ENCODE measurements at places on chromosomes 5 and 9.

DNA sequence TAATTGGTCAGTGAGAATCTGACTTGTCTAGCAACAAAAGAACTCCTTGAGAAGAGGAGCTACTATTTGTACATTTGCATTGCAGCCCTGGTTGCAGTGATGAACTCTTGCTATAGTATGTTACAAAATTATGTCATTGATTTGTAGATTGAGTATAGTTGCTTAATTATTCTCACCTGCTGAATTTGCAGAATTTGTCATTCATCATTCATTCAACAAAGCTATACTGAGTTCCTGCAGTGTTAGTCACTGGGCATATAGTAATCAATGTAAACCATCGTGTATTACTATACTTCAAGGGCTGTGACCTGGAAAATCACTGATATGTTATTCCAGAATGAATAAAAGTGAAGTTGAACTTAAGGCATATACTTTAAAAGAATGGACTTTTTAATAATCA, 50.1 kb downstream of the SLC1A3 start:
- DNase-seq = no peak

- no peak for DNase-seq
Observed at GRCh38 chr5:135013947-135014570, 20.0 kb downstream of the PITX1 start.

GRCh38 chr5:115623658-115624057, 2.2 kb downstream of the TMED7 start:
- no peak for DNase-seq

GRCh38 chr9:81898851-81899250, 29.4 kb upstream of the SPATA31D4 start:
- DNase-seq = no peak

GRCh38 chr5:59842999-59843398, 50.5 kb downstream of the PDE4D start:
- DNase-seq = no peak

- no peak for DNase-seq
Observed at GRCh38 chr9:22440841-22441240, 5.8 kb upstream of the DMRTA1 start.

DNA sequence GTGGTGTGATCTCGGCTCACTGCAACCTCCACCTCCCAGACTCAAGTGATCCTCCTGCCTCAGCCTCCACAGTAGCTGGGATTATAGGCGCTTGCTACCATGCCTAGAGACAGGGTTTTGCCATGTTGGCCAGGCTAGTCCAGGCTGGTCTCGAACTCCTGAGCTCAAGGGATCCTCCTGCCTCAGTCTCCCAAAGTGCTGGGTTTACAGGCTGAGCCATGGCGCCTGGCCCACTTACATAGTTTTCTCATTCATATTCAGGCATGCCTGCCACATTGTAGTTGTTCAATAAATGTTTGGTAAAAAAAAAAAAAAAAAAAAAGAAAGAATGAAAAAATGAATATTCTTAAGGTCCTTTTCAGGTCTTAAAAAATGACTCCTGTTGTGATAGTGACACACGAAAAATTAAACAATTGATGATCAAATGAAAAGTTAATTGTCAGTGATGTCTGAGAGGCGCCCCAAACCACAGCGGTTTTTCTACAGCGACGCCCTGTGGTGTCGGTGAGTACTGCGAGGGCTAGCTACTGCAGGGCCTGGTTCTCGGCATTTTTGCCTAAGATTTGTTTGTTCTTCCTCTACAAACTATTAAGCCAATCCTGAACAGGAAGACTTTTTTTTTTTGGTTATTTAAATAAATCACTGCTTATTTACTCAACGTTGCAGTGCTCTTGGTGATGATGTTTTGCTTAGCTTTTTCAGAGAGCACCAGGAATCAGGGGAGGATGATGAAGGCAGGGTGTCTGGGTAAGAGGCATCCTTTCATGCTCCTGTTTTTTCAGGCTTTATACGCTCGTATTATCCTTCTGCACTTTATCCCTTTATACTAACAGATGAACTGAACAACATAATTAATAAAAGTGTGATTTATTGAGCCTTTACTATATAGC, 67.0 kb upstream of the DPYSL3 start:
- DNase-seq = no peak

DNA sequence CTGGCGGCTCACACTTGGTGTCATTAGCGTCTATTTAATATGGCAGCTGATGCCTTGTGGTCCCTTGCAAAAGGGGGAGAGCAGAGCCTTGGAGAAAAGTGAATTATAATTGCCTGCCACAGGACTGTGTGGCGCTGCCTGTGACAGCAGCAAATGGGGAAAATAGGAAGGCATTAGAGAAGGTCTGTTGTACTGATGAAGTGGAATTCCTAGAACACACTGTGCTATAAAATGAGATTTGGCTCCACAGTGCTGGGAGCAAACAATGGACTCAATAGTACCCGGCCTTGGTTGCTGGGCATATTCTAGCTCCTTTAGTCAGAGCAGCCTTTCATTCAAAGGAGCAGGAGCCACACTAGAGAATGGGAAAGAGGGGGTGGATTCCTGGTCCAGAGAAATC, 21.3 kb downstream of the SEMA6A start:
- DNase-seq = no peak

DNA sequence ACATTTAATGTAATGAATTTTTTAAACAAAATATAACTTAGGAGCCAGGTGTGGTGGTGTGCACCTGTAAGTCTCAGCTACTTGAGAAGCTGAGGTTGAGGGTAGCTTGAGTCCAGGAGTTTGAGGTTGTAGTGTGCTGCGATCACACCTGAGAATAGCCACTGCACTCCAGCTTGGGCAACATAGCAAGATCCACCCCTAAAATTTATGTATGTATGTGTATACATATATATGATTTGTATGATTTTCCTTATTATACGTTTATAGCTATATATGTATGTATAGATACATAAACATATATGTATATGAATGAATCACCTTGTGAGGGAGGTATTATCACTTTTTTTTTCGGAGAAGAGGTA, 653 bp upstream of the CCNI2 start:
- no peak for DNase-seq

DNA sequence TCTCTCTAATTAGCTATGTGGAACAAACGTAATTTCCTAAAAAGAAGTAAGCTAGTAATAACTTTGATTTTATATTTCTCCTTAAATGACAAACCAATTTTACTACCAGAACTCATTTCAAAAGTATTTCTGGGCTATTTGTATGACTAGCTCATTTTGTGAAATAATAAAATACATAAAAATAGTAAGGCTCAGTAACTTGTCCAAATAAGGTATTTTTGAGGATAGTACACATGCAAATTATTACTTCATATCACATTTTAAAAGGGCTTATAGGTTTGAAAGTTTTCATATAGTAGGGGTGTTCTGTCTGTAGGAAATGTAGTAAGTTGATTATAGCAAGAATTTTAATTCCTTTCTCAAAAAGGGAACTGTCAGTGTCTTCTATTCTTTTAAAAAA, 26.5 kb downstream of the C9orf85 start:
- DNase-seq = no peak

- DNase-seq = no peak
Observed at GRCh38 chr9:105832096-105832710, 137.9 kb downstream of the TMEM38B start.

DNA sequence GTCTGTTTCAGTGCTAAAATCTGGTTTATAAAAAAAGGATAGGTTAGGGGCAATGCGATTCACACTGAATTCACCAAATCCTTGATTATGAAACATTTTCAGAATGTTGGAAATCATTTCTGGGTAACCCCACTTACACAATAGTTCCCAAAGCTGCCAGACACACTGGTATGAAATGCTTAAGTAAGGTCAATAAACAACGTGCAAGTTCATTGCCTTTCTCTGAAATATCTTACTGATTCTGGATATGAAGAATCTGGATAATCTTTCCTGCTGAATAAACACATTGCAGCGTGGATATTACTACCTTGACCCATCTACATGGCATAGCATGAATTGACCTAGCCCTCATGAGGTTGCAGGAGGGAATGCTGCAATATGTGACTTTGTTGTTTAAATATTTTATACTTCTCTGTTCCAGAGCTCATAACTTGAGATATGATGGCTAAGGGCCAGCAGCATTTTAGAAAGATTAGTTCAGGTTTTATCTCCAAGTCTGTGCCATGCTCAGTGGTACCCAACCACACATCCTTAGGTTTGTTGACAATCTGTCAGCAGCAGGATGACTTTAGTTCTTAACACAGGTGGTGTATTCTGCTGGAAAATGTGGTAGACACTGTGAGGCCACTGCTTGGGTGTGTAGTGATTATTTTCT, 121.0 kb downstream of the NREP start:
- no peak for DNase-seq

DNA sequence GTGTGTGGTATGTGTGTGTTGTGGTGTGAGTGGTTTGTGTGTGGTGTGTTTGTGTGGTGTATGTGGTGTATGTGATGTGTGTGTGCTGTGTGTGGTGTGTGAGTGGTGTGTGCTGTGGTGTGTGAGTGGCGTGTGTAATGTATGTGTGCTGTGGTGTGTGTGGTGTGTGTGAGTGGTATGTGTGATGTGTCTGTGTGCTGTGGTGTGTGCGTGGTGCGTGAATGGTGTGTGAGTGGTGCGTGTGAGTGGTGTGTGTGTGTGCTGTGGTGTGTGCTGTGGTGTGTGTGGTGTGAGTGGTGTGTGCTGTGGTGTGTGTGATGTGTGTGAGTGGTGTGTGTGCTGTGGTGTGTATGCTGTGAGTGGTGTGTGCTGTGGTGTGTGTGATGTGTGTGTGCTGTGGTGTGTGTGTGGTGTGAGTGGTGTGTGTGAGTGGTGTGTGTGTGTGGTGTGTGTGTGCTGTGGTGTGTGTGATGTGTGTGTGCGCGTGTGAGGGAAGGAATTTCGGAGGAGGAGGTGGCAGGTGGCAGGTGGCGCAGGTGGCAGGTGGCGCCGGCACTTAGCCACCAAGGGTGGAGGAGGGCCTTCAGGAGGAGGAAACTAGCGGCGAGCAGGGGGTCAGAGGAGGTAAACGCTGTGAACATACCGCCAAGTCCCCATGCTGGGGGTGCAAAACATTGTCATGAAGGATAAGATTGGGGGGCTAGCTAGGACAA, 191.8 kb downstream of the MELK start:
- DNase-seq = no peak

DNA sequence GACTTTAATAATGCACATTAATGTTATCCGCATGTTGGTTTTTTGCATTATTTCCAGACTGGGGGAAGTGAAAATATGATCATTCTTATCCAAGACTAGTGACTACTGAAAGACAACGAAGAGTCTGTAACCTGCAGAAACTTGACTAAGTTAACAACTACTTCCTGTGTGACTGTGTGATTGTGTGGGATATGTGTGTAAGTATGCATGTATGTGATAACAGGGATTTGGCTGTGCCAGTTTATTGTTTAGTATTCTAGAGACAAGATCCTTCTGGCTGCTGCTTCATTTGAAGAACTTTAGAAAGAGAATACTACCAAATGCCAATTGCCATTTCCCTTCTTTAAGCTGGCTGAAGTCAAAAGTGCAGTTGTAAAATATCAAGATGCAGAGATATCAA, 375.7 kb upstream of the PRR16 start:
- no peak for DNase-seq

GRCh38 chr5:14728459-14728938, 64.0 kb downstream of the OTULIN start:
- DNase-seq = no peak

DNA sequence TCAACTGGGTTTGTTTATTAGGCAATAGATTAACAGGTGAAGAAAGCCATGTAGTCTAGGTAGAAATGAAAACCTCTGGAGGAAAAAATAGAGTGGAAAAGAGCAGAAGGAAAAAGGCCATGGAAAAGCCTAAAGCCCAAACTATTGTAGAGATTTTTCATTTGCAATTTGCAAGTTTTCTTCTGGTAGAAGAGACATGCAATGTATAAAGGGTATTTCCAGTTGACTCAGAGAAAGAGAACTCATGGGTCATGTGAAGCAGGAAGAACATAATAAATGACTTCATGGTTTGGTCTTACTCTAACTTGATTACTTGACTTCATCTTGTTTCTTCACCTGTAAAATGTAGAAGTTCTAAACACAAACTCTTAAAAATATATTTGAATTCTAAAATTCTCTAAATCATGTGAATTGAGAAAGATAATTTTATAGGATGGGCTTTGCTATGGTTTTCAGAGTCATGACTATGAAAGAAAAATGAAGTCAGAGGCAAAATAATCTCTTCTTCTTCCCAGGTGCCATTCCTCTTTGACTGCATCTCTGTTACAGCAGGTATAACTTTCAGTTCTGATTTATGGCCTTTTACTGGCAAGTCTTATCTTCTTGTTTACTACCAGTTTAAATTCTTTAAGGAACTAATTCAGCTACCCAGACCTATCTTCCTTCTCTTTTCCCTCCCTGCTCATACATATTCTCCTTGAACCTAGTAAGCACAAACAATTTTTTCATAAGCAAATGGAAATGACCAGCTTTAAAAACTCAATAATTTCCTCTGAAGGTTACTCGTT, 47.7 kb upstream of the TMC1 start:
- no peak for DNase-seq

GRCh38 chr9:96418083-96418919, at the start of gene ZNF367:
ZNF367 (minus strand) TSS chr9:96418370; CDS start chr9:96418032, 338 bp downstream.
- DNase-seq = peak; percentile 90

GRCh38 chr5:67577424-67577823, 380.8 kb upstream of the CD180 start:
- no peak for DNase-seq

- no peak for DNase-seq
Observed at GRCh38 chr5:38790268-38790667, 55.5 kb upstream of the OSMR start.

DNA sequence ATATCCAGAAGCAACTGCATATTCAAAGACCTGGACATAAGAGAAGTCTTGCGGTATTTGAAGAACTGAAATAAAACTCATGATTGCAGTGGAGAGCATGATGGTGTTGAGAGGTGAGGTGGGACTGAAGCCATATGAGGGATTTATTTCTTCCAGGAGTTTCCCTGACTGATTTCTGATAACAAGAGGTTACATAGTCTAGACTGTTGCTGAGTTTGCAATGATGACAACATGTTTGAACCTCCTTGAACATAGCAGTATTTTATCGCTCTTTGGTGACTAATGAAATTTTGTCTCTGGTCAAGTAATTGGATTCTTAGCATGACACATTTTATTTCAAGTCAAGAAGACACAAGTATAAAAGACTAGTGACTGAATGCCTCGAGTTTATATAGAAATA, 61.8 kb downstream of the ACTBL2 start:
- DNase-seq = no peak

- no peak for DNase-seq
Observed at GRCh38 chr5:113807427-113807991, 294.0 kb downstream of the YTHDC2 start.

- no peak for DNase-seq
Observed at GRCh38 chr5:89255845-89256463, 373.0 kb upstream of the MEF2C start.

DNA sequence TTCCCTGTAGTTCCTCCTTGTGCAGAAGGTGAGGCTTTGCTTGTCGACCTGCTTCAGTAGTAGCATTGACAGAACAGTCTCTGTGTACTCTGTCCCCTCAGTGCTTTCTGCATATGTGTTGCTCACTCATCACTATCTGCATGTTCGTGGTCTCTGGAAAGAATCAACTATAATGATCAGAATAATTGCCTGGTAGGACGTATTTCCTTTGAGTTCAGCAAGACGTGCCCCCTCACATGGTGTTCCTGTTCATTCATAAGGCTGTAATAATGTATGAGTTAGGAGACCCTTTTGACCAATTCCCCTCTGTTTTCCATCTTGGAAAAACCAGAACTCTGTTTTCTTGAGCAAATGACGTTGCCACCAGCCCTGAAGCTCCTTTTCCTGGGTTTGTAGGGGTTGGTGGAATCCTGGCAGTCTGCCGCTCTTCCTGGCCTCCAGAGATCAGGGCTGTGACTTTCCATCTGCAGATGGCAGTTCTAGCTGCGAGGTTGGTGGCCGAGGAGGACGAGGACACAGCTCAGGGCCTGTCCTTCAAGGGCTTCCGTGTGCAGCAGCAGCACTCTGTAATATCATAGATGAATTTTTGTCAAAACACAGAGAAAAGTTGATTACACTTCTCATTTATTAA, 61.9 kb downstream of the EXOSC2 start:
- no peak for DNase-seq
